ENCODE measurements at places on chromosomes 2 and 18. TPM values are rescaled to one million over a fixed set of nuclear protein-coding genes. Genes with fewer than 3 reads are reported as not detected.

GRCh38 chr2:133085646-133086045 lies 415.6 kb upstream of the LYPD1 start:
- H3K27me3 ChIP-seq = no peaks in the 10 kb centered on the region
- no peaks in the 10 kb centered on the region for H3K36me3 ChIP-seq
- DNase-seq = no peak
- H3K4me1 ChIP-seq = no peaks in the 10 kb centered on the region
- H3K27ac ChIP-seq = no peak overlapping the region

GRCh38 chr2:12514631-12515437 lies 201.9 kb upstream of the TRIB2 start:
- no peaks in the 10 kb centered on the region for H3K27me3 ChIP-seq
- H3K27ac ChIP-seq = no peak overlapping the region
- H3K4me1 ChIP-seq = no peaks in the 10 kb centered on the region

GRCh38 chr2:202034249-202035088 lies 814 bp downstream of the FZD7 start:
- H3K27ac ChIP-seq = peak overlapping the region; percentile 80
- H3K4me1 ChIP-seq = peaks cover 5% of the 10 kb centered on the region
- no peaks in the 10 kb centered on the region for H3K27me3 ChIP-seq
- peaks cover 9% of the 10 kb centered on the region for H3K36me3 ChIP-seq
- peak overlapping the region; percentile 96 for H3K4me3 ChIP-seq

DNA sequence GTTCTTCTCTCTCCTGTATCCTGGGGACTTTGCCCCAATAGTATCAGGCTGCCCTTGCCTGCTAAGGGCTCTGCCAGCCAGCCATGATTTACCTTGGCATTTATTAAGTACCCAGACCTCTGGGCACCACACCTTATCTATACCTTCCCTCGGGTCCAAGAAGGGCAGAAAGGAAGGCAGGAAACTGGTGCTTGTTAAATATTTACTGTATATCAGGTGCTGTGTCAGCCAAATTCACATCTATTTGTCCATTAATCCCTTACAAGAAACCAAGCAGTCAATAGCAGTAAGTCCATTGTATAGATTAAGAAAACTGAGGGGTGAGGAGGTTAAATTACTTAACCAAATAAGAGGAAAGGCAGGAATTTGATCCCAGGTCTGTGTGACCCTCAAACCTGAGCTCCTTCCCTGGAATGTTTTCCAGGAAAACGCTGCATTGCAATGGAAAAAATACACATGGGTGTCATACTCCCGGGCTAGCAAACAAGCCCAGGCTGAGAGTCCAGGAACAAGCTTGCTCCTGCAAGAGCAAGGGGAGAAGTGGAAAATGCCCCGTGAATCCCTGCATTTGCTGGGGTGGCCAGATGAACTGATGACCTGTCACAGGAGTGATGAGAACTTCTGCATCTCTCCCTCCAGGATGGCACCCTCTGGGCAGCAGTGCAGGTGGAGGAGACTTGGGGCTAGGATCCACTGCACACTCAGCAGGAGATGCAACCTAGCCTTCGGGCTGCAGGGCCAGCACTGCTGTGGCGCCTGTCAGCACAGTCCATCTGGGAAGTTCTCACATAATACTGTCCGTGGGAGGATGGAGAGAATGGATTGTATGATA lies 30.4 kb downstream of the CIB4 start:
- no peak overlapping the region for H3K27ac ChIP-seq
- H3K4me3 ChIP-seq = no peak overlapping the region
- H3K4me1 ChIP-seq = peaks cover 18% of the 10 kb centered on the region
- H3K27me3 ChIP-seq = no peaks in the 10 kb centered on the region

Gene CPO
- total RNA-seq = 1.9 TPM

GRCh38 chr2:60495041-60495625 lies 58.3 kb downstream of the BCL11A start:
- H3K4me3 ChIP-seq = no peak overlapping the region
- H3K4me1 ChIP-seq = peaks cover 4% of the 10 kb centered on the region
- no peak for DNase-seq
- H3K27me3 ChIP-seq = no peaks in the 10 kb centered on the region
- no peak overlapping the region for H3K27ac ChIP-seq

DNA sequence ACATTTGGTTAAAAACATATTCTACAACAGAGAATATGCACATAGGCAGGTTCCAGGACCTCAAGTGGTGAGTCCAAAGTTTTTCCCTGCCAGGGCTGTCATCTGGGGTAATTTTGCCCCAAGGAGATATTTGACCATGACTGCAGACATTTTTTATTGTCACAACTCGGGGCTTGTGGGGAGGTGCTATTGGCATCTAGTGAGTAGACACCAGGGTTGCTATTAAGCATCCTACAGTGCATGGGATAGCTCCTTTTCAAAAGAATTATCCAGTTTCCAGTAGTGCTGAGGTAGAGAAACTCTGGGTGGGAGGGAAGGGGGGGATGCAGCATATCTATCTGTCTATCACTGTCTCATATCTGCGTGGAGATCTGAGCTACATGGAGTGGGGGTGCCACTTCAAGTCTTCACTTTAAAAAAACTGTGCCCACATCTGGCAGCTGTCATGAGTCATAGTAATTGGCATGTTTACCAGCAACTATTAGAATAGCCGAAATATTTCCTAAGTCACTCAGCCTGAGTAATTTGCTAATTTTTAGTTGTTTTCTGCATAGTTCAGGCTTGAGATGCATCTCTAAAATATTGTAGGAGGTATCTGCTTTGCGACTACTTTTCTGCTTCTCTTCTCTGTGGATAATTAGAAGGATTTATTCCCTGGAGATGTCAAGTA lies 254.0 kb upstream of the RBMS1 start:
- H3K4me1 ChIP-seq = no peaks in the 10 kb centered on the region
- H3K36me3 ChIP-seq = no peaks in the 10 kb centered on the region
- no peak overlapping the region for H3K4me3 ChIP-seq

All from H1 (cell line).